ENCODE measurements at places on chromosomes 5 and 9.

DNA sequence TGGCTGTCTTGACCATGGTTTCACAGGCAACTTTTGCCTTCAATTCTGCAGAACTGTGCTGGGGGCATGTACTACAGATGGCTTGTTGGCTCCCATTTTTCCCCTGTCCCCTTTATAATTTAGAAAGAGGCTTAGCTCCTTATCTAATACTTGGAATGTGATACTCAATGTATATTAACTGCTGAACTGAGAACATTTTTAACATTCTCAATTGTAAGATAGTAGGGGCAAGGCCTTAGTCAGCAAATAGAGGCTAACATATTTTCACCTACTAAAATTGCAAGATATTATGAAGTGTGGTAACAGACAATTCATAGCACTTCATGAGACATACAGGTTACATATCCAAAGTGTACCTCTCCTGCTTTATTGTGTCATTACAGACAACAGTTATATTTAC lies 118.1 kb upstream of the ZNF366 start:
- DNase-seq, result no peak

GRCh38 chr5:18811661-18812060 lies 1176.3 kb downstream of the CDH18 start:
- no peak for DNase-seq

DNA sequence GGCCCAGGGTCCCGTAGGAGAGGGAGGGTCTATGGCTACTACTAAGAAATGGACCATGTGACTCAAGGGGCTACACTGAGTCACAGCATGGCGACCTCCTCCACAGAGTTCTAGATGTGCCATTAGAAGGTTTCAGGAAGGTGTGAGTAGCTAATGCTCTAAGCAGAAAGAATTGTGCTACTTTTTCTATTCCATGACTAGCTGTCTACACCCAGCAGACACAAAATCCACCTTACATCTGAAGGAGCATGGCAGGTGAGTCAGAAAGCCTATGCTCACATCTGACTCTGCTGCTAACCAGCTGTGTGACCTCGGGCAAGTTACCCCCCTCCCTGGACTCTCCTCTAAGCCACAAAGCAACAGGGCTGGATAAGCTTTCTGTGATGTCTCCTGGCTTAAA lies 14.4 kb upstream of the MEIKIN start:
- no peak for DNase-seq

- no peak for DNase-seq
Observed at GRCh38 chr9:134532084-134532483, 109.5 kb upstream of the COL5A1 start.
